SW 1271 (cell line): ENCODE measurements at places on chromosomes 11 and 22.

DNA sequence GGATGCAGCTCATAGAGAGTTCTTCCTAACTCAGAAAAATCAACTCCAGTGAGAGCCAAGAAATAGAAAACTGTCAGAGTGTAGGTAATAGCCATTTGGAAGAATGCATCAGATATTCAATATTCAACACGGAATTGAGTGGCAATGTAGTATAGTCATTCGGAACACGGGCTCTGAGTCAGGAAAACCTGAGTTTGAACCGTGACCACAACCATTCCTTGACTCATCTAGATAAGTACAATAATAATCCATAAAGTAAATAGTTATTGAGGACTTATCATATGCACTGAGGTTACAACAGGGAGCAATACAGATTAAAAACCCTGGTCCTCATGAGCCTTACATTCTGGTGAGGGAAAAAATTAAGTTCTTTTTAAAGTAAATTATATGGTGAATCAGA is 62.6 kb upstream of the PHF21A start:
- no peak for DNase-seq

- DNase-seq = no peak
Observed at GRCh38 chr11:70067036-70067435, 11.1 kb upstream of the ANO1 start.

DNA sequence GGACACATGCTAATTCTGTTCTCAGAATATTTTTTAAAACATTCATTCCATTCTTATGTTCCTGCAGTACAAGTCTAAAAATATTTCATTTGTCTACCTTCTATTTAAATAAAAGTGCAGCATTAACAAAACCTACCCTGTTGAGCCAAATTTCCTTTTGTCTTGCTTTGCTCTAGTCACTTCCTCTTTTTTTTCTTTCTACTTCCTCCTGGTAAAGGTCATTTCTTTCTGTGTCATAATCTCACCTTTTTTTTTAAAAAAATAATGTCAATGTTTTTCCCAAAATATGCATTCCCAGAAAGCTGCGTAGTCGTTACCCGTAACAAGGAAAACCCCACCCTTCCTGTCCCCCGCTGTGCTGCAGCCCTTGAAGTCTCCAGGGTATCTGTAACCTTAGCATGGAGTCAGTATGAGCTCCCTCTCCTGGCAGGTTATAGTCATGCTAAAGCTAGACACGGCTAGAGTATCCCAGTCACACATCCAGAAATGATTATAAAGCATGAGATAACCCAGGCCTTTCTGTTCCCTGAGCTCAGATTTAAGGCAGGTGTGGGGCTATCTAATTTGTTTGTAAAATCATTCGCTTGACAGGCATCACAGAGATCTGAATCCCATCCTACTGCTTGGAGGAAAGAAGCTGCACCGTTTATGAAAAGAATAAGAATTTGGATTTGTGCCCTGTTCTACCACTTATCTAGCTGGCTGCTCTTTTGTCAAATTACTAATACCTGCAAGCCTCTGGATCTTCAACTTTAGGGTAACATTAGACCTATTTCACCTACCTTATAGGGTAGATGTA is 51.1 kb upstream of the EED start:
- peak; percentile 88 for DNase-seq

GRCh38 chr11:80948781-80949180 is 1508.0 kb upstream of the TENM4 start:
- no peak for DNase-seq

DNA sequence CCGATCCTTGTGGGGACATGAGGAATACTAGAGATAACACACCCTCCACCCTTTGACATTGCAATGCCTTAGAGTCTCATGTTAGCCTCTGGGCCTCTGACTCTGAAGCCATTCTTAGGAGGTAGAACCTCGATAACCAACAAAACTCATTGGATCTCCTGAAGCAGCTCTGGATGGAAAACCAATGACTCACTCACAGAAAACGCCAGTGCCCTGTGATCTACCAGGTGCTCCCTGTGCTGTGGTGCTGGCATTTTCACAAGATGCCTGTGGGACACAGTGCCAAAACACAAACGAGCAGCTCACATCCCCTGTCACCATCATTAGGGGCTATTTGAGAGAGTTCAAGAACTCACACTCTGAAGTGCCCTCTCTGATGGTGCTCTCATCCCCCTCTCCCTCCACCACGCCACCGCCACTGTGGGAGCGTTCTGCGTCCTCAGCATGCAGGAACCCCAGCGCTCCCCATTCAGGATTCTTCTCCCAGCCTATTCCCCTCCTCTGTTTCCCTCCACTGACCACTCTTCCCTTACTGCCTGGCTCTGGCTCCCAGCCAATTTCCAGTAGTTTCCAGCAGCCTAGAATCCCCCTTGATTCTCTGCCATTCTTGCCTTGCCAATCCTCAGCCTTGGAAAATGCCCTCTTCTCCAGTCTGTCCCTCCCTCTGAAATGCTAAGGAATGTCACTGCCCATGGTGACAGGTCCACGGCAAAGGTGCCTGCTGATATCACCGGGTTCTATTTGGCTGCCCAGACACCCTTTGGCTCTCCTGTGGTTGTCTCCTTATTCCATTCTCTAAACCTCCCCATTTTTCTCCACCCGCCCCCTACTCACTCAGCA is 4.7 kb upstream of the POLD4 start:
- DNase-seq = no peak

DNA sequence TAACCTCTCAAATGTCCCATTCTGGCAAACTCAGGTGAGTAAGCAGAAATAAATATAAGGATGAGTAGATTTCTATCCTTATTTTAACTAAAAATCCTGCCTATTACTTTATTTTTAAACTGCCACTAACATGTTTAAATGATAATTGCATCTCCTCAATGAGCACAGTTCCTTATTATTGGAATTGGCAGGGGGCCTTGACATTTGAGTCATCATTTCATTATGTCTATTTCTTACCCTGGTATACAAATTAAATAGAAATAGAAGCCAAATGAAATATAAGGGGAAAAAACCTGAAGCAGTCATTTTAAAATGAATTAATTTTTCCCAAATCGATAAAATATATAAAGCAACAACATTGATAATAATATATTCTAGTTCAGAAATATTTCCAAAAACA is 81.2 kb downstream of the GUCY1A2 start:
- DNase-seq = no peak

GRCh38 chr22:27720860-27721259 is 80.7 kb downstream of the MN1 start:
- no peak for DNase-seq

DNA sequence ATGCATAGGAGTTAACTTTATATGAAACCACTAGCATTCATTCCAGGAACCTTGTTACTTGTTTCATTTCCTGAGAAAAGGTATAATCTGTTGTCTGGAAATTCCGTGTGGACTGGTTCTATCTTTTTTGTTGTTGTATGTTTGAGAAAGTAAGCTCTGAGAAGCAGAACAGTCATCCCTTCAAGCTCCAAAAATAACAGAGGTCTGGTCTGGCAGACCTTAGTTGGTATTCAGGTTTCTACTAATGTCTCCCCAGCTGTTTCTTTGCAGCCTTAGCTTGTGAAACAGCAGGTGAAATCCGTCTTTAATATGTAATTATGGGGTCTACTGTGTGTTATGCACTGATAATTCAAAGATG is 2.4 kb downstream of the RNF121 start:
- no peak for DNase-seq

GRCh38 chr11:70871881-70872280 is 380.5 kb downstream of the SHANK2 start:
- DNase-seq = no peak
